ENCODE measurements at places on chromosomes 1 and 21.

DNA sequence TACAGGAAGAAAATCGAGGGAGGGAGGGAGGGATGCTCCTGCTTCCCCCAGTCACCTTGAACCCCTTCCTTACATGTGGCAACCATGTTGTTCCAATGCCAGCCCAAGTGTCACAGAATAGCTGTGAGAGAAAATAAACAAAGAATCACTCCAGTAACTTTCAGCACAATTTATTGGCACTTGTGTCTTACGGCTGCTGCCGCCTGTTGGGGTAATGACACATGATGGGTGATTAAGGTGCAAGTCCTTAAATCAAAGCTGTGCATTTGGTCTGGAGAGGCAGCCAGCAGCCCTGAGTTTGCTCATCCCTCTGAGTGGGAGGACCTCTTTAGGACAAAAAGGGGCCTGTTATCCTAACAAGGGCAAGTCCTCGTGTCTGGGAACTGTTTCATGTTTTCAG is 377.7 kb downstream of the PCP4 start:
- DNase-seq: no peak

DNA sequence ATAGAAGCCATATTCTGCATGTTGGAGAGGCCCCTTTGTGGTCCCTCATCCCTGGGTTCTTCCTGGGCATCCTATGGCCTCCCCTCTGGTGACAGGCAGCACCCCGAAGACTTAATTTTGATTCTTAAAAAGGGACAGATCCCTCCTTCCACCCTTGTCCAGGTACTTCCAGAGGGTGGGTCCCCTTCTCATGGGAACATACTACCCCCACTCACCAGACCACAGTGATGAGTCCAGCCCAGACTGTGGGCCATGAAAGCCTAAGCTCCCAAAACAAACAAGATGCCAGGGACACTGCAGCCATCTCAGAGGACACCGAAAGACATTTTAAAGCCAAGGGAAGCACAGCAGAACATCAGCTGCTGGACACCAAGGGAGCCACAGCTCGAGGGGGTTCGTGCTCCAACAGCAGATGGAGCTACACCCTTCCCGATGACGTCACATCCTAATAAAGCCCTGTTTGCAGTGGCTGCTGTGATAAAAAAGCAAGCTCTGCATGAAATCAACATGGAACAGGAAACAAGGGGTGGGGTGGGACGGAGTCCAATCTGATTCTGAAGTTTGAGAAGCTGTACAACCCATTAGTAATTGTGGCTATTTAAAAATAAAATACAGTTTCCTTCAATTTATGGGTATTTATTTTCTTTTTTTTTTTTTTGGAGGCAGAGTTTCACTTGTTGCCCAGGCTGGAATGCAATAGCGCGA is 32.4 kb downstream of the GNB1 start:
- no peak for DNase-seq

DNA sequence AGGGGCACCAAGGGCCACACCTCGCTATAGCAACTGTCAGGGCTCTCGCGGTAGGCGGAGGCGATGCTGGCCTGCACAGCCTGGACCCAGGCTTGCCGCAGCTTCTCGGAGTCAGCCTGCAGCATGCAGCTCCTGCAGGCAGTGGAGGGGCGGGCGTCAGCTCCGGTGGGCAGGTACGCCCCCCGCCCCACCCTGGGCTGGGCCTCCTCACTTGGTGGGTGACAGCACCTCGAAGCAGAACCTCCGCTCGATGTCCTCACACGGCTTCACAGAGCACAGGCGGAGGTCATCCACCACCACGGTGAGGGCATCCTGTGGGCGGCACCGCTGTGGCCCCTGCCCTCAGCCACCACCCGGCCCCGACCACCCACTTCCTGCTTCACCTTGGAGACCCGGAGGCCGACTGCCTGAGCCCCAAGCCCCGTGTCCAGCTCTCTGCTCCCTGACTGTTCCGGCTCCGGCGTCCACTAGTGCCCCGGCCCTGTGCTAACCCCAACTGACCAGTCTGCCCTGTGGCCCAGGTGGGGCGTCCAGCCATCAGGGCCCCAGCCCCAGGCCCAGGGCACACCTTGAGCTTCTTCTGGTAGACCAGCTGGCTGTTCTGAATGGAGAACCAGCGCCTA is 9.8 kb downstream of the ACAP3 start:
- DNase-seq: no peak

DNA sequence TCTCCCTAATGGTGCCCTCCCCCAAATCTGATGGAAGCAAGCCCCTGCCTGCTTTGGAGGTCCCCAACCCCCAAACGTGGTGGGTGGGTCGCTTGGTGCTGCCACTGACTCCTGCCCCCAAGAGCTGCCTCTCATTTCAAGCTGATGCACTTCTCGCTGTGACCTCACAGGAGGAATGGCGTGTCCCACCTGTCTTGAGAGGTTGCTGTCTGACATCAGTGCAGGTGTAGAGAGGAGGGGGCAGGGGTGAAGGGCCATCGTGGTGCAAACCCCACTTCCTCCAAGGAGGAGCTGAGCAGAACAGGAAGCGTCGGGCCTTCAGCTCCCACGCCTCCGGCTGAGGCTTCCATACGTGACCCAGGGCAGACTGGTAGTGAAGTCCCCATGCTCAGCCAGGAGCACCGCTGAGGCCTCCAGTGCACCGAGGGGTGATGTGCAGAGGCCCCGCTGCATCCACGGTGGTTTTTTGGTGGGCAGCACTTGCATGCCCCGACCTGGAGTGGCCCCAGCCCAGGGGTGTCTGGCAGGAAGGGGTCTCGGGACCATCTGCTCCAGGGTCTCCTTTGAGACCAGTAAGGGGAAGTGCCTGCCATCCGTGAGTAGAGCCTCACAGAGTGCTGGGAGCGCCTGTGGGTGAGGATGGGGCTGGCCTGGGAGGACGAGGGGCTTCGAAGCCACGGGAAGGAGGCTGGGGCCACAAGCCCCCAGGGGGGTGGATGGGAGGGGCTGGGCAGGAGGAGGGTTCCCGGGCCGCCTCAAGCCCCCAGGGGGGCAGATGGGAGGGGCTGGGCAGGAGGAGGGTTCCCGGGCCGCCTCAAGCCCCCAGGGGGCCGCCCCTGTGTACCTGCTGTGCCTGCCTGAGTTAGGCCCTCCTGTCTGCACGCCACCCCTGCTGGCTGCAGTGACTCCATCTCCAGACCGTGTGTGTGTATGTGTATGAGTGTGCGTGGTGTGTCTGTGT is 39.8 kb downstream of the WDR4 start:
- DNase-seq: no peak

DNA sequence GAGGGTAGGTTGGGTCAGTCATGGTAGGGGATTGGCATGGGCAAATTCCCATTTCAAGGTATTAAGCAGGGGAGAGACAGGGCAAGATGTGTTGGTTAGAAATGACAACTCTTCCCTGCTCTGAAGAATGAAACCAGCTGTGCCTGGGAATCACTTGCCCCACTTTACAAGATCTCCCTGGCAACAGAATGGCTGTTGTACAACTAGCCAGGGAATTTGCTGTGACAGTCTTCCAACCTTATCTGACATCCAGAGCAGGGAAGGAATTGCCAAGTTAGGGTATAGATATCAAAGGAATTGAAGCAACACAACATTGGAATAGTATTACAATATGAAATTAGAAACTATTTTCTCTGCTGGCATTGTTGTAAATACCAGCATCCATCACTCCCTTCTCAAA is 154.7 kb downstream of the CACNA1E start:
- no peak for DNase-seq
